Cerebellar nuclear complex (tissue), 1 donor: ENCODE measurements at places on chromosomes 16 and 17.

GRCh38 chr16:4415538-4416199 lies 727 bp downstream of the CORO7 start:
- DNase-seq: no peak

- no peak for DNase-seq
Measured at GRCh38 chr16:66036184-66036583, 330.3 kb upstream of the CDH5 start.

DNA sequence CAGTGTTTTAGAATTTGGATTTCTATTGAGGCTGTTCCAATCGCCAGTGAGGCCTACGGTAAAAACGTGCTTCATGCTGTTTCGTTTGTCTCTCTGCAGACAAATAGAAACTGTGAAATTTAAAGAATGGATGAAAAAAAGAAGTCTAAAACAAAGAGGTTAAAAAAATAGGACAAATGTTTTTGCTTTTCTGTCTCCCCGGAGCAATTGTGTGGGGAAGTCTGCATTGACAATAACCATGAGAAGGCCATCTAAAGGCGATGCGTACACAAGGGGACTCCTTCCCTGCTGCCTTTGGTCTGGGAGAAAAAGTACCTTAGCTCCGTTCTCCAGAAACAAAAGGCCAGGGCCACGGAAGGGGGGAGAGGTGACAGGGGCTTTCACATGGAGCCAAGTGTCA lies 4.6 kb upstream of the ZFHX3 start:
- no peak for DNase-seq

- DNase-seq: no peak
Measured at GRCh38 chr17:75980188-75981018, 1.4 kb downstream of the TEN1 start.

GRCh38 chr16:54937671-54938211 lies 7.1 kb downstream of the IRX5 start:
- no peak for DNase-seq

GRCh38 chr16:9797306-9797705 lies 384.9 kb downstream of the GRIN2A start:
- DNase-seq: no peak
